ENCODE measurements at places on chromosomes 5 and 9.

- no peak for DNase-seq
Observed at GRCh38 chr5:4855880-4856279, 284.2 kb upstream of the ADAMTS16 start.

DNA sequence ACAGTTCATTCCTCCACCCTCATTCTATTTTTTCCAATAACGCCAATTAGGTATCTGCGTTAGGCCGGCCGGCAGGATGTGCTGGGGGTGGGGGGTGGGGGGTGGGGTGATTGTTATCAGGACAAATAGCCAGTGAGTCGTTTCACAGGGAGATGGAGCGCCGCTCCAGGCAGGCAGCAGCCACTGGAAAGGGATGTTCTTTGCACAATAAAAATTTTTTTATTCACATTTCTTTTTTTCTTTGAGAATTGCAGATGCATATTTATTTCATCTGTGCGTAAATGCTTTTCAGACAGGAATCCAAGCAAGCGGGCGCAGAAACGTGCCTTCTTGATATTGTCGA, 4.1 kb downstream of the LMX1B start:
- DNase-seq: no peak

DNA sequence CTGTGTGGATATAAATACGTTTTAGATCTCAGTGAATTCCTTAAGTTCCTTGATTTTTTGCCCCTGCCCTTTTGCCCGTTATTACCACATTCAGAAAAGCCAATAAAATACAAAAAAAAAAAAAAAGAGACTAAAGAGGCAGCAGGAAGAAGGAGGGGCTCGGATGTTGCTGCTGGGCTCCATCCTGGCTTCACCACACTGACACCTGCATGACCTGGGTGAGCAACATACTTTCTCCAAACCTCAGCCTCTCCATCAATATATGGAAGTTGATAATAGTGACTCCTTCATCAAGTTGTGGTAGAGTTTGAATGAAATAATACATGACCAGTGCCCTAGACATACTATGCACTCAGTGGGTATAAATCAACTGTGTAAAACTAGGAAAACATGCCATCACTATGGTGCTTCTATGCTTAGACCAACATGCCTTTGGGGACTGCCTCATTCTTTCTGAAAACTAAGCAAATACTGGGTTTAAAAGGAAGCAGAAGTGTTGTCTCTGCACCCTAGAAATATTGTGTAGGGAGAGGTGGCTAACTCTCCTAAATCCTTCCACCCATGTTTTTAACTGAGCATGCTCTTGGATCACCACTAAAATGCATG, 243.0 kb downstream of the PIK3R1 start:
- DNase-seq: no peak

DNA sequence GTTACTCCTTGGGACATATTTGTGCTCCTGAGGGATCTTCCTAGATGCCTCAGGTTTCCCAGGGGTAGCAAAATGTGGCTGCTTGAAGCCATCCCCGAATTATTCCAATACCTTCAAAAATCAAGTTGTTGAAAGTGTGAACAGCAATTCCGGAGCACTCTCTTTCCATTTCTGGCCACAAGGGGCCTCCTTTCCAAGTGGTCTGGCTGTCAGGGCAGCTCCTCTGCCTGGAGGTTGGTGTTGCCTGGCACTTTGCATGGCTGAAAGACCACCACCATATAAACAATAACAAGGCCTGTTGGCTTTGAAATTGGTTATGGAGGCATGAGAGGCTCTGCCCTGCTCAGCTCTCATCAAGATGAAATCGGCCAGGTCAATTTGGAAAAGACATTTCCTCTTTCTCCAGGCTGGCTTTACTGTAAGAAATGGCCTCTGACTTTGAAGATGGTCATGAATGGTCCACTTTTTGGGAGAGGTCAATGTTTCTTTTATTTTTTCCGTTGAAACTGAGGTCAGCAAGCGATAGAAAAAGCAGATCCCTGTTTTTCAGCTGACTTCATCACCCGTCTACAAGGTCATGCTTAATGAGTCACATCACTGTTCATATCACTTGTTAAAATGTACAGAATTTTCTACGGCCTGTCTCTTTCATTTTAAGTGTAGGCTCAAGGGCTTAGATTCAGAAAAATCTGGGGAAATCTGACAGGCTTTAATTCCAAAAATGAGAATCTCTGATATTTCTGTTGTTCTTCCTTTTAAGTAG, 481.1 kb upstream of the ZNF608 start:
- no peak for DNase-seq

DNA sequence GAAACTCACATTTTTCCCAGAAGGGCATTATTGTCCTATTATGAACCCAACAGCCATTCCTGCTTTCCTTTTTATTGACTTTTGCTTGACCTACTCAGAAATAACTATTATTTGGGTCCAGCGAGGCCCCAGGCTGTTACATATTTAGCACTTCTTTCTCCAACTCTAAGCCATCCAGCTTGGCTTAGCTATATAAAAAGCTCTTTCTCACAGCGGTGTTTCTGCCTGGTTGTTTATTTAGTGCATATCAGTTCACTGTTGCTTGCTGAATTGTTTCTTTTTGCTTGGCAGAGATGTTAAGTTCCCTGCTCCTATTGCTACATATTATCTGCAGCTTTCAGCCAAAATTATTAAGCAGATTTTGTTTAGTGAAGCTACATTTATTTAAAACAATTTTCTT, 1156.8 kb upstream of the SEMA6A start:
- DNase-seq: no peak

- no peak for DNase-seq
Observed at GRCh38 chr9:96436063-96436455, 13.9 kb upstream of the HABP4 start.

DNA sequence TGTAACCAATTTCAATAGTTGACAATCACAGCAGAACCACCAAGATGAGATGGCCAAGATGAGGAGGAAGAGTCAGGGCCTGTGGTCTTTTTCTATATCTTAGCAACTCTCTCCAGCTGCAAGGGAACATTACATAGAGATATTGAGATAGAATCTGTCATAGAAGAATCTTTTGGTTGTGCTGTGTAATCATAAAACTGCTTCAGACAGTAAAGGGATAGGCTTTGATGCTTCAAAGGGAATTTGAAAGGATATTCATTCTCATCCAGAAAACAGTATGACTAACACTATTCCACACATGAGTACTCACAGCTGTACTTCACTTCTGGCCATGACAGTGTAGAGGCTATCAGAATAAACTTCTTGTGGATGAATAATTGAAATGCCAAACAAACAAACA, 145.9 kb downstream of the YIPF5 start:
- no peak for DNase-seq

- DNase-seq: no peak
Observed at GRCh38 chr5:40386289-40386688, 293.4 kb upstream of the PTGER4 start.
